ENCODE measurements at places on chromosomes 2 and 18.

DNA sequence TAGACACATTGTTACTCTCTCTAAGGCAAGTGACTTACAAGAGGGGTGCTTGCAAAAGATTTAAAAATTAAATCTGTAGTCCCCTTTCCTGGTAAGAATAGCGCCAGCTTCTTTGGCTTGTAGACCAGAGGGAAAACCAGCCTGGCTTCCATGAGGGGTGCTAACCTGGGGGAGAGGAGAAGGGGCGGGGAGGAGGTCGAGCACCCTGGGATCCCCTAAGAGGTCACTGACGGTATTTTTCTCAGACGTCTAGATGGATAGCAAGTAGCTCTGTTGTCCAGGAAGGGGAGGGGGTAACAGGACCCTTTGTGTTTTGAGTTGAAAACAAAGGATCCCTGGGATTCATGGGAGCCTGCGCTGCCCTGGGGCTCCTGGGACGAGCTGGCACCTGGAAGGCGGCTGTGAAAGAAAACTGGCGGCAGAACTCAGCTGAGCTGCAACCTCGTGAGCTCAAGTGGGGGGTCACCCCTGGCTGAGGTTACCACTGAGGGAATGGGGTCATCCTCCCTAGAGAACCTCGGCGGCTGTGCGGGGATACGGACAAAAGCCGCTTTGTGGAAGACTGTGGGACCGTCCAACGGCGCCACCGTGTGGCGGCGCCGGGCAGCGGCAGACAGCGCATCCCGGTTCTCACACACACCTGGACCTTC lies 37.8 kb upstream of the MRPL19 start:
- peak; percentile 75 for DNase-seq

DNA sequence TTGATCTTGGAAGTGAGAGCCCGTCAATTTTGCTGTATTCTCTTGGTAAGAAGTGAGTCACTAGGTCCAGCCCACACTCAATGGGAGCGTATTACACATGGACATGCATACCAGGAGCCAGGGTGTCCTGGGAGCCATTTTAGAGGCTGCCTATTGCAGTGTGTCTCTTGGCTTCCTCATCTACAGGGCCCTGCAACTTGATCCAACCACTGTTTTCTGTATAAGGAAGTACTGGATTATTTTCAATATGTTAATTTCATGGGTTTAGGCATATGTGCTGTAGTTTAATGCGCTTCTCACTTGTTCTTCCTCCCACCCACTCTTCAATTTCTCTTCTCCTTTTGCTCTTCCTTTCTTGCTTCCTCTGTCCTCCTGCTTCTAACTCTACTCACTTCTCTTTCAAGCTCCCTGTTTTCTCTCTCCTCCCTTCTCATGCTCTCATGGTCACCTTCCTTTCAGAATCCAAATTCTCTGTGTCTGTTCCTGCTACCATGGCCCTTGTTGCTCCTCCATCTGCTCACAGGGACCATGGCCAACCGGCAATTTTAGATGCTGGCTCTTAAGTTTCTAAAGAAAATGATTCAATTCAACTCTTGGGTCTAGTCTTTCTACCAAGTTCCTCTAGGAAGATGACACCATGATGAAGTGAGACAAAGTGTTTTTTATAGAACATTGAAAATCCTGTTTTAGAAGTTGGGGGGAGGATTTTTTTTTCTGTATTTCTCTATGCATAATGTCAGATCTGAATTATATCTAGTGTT lies 152.0 kb upstream of the ZEB2 start:
- peak; percentile 31 for DNase-seq

GRCh38 chr18:74255131-74255616 lies 36.6 kb downstream of the CYB5A start:
- DNase-seq: peak; percentile 80

DNA sequence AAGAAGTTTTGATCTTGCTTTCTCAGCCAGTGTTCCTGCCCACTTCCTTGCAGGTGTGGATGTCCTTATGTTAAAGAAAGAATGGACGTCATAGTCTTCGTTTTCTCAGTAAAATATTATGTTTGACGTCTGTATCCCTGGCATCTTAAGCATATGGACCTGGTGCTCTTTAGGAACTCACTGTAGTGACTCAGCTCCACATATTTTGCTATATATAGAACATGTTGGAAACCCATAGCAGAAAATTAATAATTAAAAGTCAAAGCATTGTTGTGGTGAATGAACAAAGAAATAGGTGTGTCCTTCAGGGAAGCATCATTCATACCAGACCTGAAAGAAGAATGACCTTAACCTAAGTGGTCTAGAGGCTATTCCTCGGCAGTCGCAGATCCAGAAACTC lies 196.1 kb downstream of the MCFD2 start:
- DNase-seq: no peak

DNA sequence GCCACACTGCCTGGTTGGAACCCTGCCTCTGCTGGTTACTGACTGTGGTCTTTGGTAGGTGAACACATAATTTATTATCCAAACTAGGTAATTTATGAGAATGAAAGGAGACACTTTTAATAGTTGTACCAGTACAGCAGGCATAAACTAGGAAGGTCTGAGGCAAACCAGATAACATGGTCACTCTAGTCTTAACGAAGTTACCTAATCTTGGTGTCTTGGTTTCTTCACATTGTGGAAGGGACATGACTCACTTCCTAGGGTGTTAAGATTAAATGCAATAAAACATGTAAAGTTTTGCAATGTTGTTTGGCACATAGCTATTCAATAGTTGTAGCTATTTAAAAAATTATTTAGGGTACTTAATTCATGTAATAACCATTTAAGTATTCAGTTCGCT lies 23.3 kb downstream of the SPTBN1 start:
- DNase-seq: peak; percentile 76

- peak; percentile 24 for DNase-seq
Observed at GRCh38 chr2:229501051-229501794, 213.1 kb downstream of the DNER start.

DNA sequence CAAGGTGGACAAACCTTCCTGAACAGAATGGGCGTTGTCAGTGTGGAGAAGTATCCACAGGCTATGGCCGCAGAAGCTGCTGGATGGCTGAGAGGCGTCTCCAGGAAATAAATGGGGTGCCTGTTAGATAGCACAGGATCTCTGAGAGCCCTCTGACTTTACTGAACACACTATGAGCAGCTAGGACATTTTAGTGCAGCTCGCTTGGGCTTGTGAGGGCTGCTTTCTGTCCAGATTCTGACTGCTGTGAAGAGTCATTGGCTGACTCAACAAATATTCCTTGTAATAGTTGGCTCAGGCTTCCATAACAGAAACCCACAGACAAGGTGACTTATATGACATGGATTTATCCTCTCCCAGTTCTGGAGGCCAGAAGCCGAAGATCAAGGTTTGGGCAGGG lies 100.2 kb upstream of the SNTG2 start:
- peak; percentile 20 for DNase-seq

GRCh38 chr2:8015848-8016600 lies 665.8 kb upstream of the ID2 start:
- no peak for DNase-seq

- DNase-seq: no peak
Observed at GRCh38 chr2:30633039-30633438, 174.2 kb downstream of the CAPN13 start.

GRCh38 chr2:161112908-161113307 lies 47.3 kb upstream of the TANK start:
- no peak for DNase-seq

DNA sequence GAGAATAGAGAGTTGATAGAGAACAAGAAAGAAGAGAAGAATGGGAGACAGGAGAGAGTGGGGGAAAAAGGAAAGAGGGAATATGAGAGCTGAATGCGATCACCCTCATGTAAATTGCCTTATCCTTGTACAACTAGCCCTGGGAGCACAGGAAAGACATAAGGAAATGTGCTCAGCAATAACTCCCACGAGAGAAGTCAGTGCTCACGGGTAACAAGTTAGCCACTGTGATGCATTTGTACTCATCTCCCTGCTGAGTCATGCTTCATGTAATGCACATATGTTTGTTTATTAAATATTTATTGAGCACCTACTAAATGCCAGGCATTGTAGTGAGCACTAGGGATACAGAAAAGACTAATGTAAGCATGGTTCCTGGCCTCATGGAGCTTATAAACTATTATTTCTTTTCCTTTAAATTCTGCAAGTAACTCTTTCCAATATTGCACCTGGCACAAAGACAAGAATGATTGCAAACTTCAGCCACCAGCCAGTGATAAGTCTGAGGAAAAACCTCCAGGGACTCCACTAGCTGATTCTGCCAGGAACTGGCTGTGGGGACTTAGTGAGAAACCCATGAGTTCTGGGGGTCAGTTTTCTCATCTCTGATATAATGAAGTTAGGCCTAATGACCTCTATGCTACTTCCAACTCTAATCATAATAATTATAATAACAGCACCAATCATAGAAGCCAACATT lies 124.1 kb downstream of the LNPK start:
- DNase-seq: no peak

DNA sequence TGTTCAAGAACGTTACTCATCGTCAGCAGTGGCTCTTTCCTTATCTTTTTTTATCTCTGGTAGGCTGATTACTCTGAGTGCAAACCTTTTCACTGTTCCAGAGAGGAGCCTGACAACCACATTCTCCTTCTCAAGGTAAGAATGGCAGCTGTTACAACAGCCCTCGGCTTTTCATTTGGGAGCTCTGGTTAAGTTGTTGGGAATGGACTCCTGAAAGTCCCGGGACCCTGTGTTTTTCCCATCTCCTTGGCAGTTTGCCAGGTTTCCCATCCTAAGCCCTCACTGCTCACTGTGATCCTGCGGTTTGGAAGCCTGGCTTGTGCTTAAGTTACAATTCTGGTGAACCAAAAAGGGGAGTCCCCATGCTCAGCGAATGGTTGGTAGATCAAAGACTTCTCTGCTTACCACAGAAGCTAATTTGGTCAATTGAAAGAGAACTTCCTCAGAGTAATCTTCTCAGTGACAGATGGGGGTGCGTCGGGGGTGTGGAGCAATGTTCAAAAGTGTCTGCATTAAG lies 122.3 kb downstream of the LYPD6B start:
- peak; percentile 45 for DNase-seq

- DNase-seq: no peak
Observed at GRCh38 chr2:211654211-211654780, 884.3 kb downstream of the ERBB4 start.

DNA sequence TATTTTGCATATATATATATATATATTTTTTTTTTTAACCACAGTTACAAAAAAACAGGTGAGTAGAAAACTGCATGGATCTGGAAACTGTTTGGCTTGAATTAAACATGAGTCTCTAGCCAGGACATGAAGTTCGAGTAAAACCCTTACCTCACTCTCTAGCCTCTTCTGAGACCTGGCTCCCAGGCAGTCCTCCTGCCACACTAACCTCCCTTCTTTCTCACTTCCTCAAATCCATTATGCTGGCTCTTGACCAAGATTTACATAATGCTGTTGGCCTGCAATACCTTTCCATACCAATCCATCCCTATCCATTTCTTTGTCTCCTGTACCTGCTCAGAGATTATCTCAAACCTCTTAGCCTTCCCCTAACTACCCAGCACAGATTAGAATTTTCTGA lies 34.0 kb downstream of the PIGN start:
- no peak for DNase-seq

DNA sequence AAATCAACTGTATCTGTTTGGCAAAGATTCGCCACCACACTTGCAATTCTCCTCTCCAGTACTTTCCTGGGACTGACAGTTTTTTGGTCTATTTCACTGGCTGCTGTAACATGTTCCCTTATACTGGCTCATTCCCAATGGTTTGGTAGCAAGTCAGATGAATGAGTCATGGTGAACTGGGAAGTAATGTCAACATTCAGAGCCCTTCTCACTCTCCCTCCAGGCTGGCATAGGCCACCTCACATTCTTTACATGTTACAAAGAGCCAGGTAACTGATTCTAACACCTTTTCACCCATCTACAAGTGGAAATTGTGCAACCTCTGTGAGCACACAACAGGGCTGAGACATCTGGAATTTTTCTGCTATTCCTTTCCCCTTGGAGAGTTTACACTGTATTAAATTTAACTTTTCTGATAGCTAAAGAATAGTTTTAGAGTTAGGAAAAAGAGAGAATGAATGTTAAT lies 111.3 kb upstream of the TLK1 start:
- peak; percentile 96 for DNase-seq

DNA sequence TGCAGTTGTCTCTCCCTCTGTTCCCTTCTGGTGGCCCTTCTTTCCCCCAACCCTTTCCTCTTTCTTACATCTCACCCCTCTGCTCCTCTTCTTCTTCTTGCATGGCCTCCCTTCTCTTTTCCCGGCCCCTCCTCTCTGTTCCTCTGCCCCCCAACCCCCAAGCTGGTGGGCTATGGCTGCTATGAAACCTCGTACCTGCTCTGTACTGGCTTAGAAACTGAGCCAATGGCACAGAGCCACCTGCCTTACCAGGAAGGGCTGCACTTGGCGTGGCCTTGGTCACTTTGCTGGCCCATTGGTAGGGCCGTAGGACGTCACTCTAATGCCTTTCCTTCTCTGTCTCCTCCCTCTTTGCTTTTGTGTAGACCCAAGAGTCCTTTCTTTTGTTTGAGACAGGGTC lies 78.9 kb downstream of the LRRFIP1 start:
- DNase-seq: no peak

DNA sequence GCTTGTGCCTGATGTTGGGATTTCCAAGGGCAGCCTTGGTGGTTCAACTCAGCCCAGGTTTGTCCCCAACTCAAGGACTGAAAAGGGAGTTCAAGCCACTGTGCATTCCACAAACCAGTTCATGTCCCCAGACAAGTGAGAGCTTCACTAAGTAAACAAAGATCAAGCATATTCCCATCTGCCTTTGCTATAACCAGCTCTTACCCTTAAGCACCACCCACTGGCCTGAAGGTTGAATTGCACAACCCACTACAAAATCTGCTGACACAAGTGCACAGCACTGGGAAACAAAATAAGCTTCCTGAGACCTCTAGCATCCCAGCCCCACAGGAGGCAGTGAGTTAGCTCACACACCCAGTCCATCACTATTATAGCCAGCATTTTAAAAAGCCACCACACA lies 516.7 kb downstream of the NR4A2 start:
- peak; percentile 0 for DNase-seq

GRCh38 chr2:128605931-128606330 lies 287.3 kb upstream of the HS6ST1 start:
- DNase-seq: no peak
